CD4-positive, alpha-beta T cell treated with Interleukin-17A for 4 hours (primary cell): ENCODE measurements at places on chromosomes 11 and 22.

DNA sequence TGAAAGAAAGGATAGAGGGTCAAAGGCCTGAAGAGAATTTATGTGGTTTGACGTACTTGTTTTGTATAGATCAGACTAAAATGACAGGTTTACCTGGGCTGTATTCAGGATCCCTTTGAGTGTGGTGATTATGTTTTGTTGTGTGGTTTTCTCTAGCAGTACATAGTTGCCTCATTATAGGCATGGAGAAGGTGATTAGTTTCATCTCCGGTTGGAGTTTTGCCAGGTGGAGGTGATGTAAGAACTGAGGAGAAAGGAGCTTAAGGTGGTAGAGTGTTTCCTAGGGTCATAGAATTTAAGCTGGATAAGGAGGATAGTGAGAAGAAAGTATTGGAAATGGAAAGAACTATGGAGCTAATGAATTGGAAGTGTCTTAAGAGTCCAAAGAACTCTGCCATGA, 229.0 kb downstream of the TMEM135 start:
- DNase-seq = no peak

GRCh38 chr11:128290106-128290840, 297.1 kb downstream of the ETS1 start:
- peak; percentile 77 for DNase-seq

DNA sequence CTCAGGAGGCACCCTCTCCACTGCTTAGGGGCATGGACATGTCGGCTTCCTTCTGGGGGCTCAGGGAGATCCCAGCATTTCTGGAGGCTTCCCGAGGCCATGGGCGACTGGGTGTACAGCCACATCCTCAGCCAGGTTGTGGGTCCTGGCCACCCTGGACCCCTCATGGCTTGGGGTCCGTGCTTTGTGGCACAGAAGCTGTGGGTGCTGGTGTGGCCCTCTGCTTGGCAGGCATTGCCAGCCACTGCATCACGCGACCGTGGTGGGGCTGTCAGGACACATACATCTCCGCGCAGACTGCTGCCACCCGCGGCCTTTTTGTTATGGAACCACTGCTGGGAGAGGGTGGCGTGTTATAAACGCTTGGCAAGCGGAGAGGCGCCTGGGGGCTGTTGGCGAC, 1174.9 kb downstream of the BRD1 start:
- DNase-seq = no peak

DNA sequence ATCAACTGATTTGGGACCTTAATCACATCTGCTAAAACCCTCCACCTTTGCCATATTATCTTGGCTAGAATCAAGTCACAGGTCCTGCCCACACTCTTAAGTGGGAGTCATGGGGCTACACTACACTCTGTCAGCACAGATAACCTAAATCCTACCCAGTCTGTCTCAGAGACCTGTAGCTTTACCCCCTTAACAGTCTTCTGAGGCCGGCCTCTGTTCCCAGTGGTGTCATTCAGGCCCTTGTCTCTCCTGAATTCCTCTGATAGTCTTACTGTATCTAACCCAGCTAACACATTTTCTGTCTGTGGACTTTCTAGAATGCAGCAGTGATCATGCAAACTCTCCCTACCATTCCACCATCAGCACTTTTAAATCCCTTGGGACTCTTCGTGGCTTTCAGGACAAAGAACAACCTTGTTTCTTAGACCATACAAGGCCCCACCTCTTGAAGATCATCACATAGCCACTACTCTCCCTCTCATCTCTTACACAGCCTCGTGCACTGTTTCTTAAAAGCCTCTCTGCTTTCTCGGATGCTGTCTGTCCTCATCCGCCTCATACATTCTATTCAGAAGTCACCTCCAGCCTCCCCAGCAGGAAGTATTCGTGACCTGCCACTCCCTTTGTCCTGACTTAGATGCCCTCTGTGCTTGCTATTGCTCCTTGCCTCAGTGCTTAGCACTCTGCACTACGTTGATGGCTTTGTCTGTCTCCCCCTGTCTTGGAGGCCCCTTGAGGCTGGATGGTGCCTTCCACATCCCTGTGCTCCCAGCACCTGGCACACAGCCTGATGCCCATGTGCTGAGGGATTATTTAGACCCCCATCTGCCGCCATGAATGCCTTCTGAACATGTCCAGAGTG, 57.9 kb downstream of the PANX1 start:
- no peak for DNase-seq

DNA sequence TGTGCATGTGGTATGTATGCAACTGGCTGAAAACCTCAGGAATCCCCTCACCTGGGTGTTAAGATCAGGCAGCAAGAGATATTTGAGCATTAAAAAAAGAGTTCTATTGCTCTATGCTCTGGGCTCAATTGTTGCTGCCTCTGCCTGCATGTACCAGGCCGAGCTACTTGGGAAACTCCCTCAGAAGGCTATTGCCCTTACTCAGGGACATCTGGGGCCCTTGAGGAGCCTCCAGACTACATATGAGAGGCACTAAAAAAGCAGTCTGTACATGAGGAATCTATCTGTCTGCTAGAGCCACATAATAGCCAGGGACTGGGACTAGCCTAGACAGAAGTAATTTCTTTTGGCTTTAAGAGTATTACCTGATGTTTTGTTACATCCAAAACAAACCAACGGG, 120.1 kb downstream of the SWAP70 start:
- DNase-seq = no peak

GRCh38 chr22:27445881-27446280, 355.7 kb downstream of the MN1 start:
- no peak for DNase-seq

DNA sequence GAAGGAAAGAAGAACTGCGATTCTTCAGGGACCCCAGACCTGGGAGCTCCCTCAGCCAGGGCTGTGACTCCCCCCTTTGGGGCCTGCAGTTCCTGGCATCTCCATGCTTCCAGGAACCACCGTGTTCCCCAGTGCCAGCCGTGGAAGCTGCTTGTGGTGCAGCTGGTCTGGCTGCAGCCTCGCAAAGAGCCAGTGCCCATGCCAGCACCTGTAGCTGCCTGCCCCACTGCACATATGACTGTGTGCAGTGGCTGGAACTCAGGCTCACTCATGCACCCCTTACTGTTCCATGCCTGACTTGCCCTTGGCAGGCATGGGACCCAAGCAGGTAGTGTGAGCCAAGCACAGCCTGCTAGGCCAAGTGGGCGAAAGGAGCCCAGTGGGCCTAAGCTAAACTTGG, 401.3 kb downstream of the LRRC4C start:
- no peak for DNase-seq
